ENCODE measurements at places on chromosomes 3 and 15.

DNA sequence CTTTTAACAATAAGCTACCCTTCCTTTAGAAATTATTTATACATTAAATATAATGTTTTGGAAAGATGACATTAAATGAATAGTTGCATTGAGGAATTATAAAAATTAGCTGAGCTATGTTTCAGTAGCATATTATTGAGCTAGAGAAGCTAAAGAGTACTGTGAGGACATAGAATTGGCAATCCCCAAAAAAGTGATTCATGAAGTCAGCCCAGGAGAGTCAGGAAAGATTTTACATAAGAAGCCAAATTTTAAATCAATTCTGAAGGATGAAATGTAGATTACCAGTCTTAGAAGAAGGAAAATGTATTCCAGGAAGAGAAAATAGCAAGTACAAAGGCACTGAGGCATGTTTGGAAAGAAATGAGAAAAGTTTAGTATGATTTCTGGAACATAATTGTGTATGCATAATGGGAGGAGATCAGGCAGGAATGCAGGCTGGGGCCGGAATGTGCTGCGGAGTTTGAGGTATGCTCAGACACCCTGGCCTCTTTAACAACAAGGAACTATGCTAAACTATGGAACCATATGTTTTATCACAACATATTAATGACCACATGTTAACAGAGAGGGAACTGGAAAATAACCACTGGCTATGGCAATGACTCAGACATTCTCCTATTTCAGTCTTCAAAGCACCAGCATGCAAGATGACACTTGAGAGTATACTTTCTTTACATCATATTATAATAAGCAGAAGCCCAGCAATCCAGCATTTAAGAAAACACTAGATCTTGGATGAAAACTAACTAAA, 103.3 kb upstream of the COL8A1 start:
- DNase-seq = peak; percentile 43

DNA sequence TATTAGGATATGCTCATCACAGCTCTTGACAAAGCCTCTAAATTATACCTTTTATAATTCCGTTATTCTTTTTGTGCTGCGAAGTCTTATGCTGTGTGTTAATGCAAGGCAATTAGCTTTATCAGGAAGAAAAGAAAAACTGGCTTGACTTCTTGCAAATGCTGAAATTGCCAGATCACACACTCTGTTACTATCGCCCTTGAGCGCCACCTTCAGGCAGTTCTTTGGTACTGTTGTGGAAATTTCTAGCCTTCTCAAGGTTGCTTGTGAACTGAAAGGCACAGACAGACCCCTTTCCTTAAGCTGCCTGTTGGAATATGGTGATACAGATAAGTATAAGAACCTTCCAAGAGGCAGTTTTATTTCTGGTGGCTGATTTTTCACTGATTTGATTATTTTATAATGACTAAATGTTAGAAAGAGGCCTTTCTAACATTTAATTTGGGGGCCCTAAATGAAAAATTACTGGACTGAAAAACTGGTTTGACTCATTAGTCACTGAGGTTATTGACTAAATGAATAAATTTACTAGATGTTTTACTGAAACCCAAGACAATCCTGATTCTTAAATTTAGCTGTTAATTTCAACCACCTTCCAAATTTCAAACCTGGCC, 126.2 kb upstream of the RASGRP1 start:
- DNase-seq = peak; percentile 55

DNA sequence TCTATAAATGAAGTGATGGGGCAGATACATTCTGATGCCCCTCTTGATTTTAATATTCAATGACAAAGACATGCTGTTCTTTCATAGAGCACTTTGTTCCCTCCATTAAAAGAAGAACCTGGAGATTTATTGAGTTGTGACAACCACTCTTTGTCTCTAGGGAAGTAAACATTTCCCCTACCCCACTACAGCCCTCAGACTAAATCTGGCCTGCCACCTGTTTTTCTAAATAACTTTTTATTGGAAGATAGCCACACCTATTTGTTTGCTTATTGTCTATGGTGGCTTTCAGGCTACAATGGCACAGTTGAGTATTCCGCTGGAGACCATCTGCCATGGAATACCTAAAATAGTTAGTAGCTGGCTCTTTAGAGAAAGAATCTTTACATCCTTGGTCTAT, 41.2 kb upstream of the ZNF385D start:
- no peak for DNase-seq

DNA sequence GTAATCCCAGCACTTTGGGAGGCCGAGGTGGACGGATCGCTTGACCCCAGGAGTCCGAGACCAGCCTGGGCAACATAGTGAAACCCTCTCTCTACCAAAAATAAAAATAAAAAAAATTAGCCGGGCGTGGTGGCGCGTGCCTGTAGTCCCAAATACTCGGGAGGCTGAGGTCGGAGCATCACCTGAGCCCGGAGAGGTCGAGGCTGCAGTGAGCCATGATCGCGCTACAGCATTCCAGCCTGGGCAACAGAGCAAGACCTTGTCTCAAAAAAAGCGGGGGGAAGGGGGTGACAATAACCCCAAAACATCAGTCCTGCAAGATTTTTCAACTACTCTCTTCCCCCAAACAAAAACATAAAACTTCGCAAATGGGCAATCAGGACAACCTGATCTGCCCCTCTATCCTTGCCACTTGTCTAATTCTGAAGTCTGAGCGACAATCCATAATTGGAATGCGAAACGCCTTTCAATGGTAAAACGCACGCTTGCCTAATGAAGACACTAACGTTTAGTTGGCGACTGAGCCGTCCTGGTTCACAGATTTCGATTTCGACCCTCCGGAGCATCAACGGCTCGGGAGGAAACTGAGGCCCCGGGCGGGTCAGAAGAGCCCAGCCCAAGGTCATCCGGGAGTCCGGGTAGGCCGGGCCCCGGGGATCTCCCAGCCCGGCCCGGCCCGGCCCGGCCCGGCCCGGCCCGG, 868 bp downstream of the BTBD1 start:
- no peak for DNase-seq

DNA sequence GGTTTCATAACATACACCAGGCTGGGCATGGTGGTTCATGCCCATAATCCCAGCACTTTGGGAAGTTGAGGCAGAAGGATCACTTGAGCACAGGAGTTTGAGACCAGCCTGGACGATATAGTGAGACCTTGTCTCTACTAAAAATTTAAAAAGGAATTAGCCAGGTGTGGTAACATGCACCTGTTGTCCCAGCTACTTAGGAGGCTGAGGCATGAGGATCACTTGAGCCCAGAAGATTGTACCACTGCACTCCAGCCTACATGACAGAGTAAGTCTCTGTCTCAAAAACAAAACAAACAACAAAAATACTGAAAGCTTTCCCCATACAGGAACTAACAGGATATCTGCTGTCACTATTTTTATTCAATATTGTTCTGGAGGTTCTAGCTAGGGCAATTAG, 20.9 kb downstream of the GREM1 start:
- DNase-seq = no peak

- no peak for DNase-seq
Measured at GRCh38 chr3:50676031-50676705, 1.4 kb downstream of the DOCK3 start.

- DNase-seq = no peak
Measured at GRCh38 chr3:37689645-37690356, 171.9 kb upstream of the CTDSPL start.

GRCh38 chr3:182592747-182593146, 200.6 kb upstream of the ATP11B start:
- DNase-seq = no peak

- DNase-seq = no peak
Measured at GRCh38 chr3:32432711-32433530, 41.3 kb downstream of the CMTM7 start.

GRCh38 chr15:91124132-91124531, 24.1 kb downstream of the SV2B start:
- no peak for DNase-seq

- DNase-seq = no peak
Measured at GRCh38 chr15:65363766-65364165, 14.0 kb downstream of the IGDCC3 start.

- DNase-seq = no peak
Measured at GRCh38 chr15:95249524-95249923, 1018.2 kb downstream of the MCTP2 start.

- no peak for DNase-seq
Measured at GRCh38 chr15:71437919-71438318, 322.6 kb downstream of the THSD4 start.

DNA sequence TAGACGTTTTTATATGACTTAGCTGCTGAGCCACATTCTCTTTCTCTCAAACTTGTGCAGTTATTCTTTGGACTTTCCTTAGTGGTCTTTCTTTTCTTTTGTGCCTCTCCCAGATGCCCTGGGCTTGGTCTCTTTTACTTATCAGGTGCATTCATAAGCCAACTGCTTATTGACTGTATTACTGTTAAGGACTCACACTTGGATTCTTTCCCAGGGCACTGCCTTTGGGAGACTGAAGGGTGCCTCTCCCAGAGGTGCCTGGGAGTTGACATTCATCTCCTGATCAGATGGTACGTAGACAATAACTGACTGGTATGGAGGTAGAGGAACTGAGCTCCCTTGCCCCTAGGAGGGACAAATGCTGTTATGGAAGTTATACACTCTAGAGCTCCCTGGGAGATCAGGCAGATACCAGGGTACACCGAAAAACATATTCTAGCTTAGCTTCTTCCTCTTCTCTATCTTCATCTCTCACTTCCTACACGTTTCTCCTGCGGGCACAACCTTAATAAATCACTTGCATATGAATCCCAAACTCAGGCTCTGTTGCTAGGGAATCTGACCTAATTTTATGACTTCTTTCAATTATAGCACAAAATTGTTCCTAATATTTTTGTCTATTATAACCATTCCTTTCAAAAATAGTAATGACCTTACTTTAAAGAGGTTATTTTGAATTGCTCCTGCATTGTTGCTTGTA, 24.7 kb downstream of the PARP15 start:
- DNase-seq = no peak

- DNase-seq = no peak
Measured at GRCh38 chr3:185406121-185406620, 43.2 kb downstream of the MAP3K13 start.

- no peak for DNase-seq
Measured at GRCh38 chr3:16399473-16399872, 114.0 kb downstream of the RFTN1 start.

DNA sequence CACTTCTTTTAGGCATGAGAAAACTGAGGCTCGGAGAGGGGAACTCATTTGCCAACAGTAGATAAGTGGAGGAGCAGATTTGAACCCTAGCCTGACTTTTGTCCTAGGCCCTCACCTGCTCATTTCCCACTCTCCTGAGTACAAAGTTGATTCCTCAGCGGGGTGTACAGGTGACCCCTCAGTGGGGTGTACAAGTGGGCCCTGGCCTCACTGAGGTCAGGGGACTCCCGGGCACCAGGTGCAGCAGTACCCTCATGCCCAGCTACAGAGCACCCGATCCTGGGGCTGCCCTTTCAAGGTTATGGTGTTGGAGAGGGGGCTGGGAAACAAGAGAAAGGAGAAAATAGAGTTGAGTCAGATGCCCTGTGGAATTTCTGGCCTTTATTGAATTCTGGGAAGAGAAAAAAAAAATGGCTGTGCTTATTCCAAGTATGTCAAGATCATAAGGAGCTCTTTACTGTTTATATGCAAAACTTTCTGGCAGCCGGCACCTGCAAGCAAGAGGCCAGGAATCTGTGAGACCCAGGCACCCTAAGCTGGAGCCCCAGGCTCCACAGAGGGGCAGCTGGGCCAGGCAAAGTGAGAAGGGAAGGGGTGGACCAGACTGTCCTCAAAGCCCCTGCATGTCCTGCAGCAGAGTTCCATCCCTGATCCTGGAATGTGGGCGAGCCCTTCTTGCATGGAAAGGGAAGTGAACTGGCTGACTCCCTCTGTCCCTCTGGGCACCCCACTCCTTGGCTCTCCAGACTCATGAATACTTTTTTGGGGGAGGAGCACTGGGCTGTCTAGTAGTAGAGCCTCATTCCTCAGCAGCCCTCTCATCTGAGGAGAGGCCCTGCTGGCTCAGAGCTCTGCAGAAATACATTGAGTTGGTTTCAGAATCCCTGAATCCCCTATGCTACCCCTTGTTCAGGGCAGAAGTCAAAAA, 43.1 kb downstream of the AMOTL2 start:
- peak; percentile 87 for DNase-seq

DNA sequence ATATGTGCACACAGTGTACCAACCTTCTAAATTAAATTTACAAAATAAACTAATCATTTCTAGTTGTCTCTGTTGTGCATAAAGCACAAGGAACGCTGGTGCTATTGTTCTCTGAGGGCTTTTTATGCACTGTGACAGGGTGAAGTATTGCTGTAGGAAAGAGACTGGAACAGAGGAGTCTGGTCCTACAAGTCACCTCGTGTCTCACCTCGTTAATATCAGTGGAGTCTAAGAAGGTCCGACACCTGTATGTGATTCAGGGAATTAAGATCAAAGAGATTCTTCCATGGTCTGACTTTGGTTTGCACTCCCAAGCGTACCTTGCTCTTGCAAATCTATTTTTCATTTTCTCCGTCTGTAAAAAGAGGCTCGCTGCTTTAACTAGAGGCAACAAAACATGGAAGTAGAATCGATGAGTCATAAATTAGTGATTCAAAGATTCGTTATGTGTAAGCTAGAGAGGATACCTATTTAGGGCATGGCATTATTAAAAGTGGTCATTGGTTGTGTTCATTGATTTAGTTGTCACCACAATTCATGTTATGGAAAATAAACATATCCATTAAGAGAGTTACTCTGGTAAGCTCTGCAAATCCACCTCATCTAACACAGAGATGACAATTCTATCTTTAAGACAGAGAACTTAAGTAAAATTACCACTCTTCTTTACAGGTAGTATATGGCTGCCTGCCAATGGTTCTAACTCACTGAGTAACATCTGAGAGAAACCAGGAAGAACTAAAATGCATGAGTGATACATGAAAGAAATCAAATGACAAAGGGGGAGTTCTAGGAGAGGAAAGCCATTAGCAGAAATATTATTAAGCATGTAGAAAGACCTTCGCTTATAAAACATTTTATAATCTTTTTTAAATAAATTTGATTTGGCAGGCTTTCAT, 219.4 kb upstream of the GBE1 start:
- DNase-seq = no peak

DNA sequence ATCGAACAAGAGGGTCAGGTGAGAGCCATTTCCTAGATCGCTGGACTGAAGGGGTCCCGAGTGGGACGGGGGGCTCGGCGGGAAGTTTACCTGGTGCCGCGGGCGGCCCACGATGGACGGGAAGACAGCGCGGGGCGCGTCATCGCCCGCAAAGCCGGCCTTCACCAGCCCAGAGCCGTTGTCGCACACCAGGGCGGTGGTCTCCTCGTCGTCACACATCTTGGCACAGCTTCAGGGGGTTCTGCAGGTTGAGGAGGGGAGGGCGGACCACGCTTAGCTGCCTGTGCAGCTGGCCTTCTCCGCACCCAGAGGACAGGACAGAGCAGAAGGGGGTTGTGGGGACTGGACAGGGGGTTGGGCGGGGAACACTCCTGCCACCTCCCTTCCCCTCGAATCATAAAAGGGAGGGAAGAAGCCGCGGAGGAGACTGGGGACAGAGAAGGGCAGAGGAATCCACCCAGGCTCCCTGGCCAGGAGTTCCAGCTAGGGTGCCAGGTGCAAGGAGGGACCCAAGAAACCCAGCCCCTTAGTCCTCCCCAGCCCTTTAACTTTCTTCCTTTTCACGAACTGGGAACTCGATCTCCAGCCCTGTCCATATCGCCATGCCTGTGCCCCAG, 651 bp downstream of the ACTC1 start:
- DNase-seq = no peak

All from left hindlimb (tissue), 1 donor.